ENCODE measurements at places on chromosomes 5 and 9.

DNA sequence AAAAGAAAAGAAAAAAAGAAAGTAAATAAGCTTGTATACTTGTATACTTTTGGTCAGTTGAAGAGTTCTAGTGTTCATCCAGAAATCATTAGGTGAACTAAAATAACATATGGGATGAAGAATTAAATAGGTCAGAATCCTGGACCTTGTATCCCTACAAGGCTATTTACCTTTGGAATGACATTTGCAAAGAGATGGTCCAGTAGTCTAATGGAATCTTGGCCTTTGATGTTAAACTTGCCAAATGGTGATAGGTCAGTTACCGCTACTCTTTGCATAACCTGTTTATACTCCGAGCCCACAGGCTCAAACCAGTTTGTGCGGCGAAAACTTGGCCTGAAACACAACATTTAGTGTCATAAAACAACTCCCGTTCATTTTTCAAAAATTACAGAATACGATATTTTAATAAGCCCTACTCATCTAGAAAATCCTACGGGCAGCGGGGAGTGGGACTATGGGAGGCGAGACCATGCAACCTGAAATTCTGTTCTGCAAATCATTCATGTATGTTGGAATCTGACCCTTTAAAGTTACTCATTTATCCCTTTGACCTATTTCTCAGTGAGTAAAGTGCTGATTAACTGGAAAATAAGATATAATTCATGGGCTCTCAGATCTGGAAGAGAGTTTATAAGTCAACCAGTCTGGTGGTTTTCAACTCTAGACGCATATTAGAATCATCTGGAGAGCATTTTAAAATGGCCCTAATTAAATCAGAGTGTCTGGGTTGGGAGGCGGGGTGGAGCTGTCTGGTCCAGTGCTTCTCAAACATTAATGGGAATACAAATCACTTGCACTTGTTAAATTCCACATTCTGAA is 38.6 kb downstream of the DMGDH start:
- no peak for DNase-seq

GRCh38 chr5:38500573-38501260 is 55.7 kb downstream of the LIFR start:
- no peak for DNase-seq

- no peak for DNase-seq
Measured at GRCh38 chr9:98201749-98202148, 9.3 kb upstream of the CORO2A start.

DNA sequence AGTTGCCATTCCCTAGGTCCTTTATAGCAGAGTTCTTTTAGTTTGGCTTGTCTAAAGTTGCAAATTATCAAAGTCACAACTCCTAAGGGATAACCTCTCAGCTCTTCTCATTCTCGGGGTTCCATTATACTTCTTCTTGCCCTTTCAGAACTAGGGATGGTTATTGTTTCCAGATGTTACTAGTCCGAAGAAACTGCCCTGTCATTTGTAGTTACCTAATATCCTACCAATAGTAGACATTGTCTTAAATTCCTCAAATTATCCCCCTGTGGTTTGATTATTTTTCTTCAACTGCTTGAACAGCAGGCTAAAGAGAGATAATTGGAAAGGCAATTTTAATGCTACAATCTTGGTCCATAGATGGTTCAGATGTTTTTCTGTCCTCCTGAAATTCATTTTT is 709.8 kb downstream of the KCTD16 start:
- DNase-seq: no peak

DNA sequence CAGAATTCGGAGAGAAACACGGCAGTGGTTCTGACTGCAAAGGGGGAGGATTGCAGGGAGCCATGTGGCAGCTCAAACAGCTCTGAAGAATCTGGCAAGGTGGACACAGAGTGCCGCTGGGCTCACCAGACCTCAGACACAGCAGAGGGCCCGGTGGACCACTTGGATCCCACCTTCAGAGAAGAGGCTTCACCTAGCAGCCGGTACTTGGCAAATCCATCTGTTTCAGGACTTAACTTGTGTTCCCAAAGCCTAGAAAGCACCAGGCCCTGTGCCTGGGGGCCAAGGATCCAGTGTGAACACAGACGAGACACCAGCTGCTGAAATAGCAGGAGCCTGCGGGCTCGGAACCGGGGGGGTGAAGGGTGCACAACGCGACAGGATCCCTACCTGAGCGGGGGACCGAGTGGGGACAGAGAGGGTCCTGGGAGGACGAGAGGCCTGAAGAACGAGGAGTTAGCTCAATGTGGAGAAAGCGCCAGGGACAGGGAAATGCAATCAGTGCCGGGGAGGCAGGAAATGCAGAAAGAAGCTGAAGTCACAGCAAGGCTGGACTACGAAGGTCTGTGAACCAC is 44.6 kb downstream of the BTNL9 start:
- DNase-seq: no peak

- DNase-seq: no peak
Measured at GRCh38 chr5:134821841-134822240, 23.9 kb upstream of the C5orf24 start.

GRCh38 chr5:137960141-137960540 is 70.9 kb downstream of the PKD2L2 start:
- no peak for DNase-seq

DNA sequence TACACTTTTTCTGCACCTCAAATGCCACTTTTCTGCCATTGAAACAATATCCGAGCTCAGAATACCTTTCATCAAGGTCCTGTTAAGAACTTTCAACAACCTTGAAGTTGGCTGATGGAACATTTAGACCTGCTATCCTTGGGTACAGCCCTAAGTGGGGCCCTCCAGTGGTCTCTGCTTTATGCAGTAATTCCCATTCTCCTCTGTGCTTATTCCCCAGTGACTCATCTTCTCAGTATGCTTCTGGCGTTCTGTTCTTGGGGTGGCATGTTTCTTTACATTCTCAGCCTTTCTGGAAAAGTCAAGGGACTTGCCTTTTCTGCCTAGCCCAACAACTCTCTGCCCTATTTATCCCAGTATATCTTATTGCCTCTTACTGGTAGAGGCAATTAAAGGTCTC is 7.1 kb downstream of the ANP32B start:
- no peak for DNase-seq

DNA sequence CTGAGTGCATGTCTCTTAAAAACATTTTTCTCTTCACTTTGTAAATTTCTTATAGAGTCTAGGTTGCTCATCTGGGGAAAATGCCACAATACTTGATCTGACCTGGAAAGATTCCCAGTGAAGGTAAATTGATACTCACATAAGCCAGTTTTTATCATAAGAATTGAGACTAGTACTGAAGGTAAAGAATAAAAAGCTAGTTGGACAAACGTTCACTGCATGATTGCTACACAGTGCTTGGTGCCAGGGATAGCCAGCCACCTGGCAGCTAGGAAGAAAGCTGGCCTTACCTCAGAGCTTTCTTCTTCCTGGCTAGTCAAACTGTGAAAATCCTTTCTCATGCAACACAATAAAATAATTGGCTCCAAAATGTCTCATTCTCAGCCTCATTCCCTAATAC is 77.1 kb downstream of the MUSK start:
- no peak for DNase-seq

DNA sequence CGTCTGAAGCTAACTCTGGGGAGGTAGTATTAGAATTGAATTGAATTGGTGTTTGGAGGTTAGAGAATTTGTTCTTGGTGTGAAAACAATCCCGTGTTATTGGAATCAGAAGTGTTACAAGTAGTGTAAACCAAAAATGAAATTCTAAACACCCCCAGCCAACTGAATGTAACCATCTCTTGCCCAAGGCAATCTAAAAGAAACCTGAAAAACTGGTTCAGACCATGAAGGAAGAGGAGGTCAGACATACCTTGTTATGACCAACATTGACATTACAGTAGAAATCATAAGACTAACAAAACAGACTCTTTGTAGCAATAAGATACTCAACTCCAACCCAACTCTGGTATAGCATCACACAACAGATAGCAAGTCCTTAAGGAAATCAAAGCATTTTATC is 159.0 kb downstream of the TUSC1 start:
- DNase-seq: no peak
